ENCODE measurements at places on chromosomes 16 and 17. TPM values are rescaled to one million over a fixed set of nuclear protein-coding genes. Genes with fewer than 3 reads are reported as not detected.

GRCh38 chr17:18182110-18182977, 1.3 kb upstream of the ALKBH5 start:
- DNase-seq = peak; percentile 51

GRCh38 chr16:84891149-84891795, 71.5 kb downstream of the CRISPLD2 start:
- no peak for DNase-seq

DNA sequence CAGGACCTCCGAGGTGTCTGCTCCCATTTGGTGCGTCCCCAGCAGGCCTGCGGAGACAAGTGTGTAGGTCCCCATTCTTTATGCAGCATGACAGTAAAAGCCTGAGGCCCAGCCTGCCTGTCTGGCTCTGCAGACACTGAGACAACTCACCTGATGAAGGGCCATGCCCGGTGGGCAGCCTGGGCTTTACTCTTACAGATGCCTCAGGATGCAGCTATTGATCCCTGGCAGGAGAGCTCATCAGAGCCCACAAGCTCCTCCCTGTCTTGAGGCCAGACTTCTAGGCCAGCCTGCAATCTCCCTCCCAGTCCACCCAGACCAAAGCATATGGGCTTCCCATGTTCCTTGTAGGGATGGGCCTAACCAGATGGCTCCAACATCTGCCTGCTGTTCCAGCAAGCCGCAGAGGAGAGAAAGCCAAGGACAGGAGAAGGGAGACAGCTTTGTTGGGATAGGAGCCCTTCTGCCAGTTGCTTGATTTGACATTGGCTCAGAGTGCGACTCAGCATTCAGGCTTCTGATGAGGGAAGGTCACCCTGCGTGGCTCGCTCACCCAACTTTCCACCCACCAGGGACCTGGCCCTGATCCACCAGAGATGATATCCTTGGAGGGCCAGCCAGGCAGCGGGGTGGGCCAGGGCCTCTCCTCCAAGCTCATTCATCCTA, 87.5 kb downstream of the SOCS1 start:
- DNase-seq = no peak

- no peak for DNase-seq
Measured at GRCh38 chr16:49660626-49661025, 195.3 kb downstream of the ZNF423 start.

- DNase-seq = peak; percentile 49
Measured at GRCh38 chr17:352421-353212, at the start of gene RPH3AL. Gene RPH3AL, minus strand, starts transcription at chr17:352807. Its CDS starts 25,264 bp downstream, at chr17:327543.

GRCh38 chr17:6352016-6352415, 82.9 kb downstream of the AIPL1 start:
- no peak for DNase-seq

- no peak for DNase-seq
Measured at GRCh38 chr16:82892324-82892723, 265.6 kb downstream of the CDH13 start.

DNA sequence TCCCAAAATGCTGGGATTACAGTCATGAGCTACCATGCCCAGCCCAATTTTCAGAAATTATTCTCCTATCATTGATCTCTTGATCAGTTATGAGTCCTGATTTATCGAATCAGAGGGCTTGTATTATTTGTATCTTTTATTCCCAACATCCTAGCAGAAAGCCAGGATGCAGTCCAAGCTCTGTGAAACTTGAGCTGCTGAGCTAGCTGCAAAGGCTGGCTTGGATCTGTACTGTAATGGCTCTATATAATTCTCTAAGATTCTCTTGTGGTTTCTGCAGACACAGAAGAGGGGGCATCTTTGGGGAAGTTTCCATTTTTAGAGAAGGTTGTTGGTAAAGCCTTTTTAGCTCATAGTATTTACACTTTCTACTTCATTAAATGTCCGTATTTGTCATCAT, 227.1 kb downstream of the MAP2K4 start:
- DNase-seq = peak; percentile 31

Gene CPHXL
- not detected for polyA plus RNA-seq

Gene TBC1D3C
- not detected for polyA plus RNA-seq

Gene ZG16B
- polyA plus RNA-seq = 0.33 TPM

Gene OR4D1
- polyA plus RNA-seq = not detected

Gene KCNJ12
- polyA plus RNA-seq = 7.5 TPM

Data from muscle of back (tissue), 13 donors.